ENCODE measurements at places on chromosomes 1 and 21. TPM values are rescaled to one million over a fixed set of nuclear protein-coding genes. Genes with fewer than 3 reads are reported as not detected.

DNA sequence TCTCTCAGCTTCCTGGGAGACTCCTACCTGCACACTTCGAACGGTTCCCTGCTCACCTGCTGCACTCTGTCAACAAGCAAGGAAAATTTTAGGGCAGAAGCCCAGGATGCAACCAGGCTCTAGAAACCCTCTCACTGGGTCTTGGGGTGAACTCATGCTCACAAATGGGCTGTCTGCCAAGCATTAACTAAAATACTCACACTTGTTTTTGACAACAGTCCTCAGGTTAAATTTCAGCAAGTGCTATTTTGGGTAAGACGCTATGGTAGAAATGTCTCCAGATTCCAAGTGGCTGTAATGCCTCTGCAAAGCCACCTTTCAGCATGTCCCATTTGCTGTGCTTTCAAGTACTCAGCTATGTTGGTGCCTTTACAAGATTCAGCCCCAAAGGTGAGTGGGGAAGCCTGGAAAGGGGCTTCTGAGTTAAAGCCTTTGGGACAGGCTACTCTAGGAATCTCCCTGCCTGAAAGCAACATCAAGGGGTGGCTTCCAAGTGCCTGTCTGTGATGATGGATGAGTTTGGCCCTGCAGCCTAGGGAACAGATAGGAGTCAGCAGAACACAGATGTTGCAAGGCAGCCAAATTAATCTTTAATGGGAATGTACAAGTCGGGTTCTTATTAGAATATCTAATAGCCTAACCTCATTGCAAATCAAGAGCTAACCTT lies 211.9 kb upstream of the SPAG17 start:
- no peak for DNase-seq

DNA sequence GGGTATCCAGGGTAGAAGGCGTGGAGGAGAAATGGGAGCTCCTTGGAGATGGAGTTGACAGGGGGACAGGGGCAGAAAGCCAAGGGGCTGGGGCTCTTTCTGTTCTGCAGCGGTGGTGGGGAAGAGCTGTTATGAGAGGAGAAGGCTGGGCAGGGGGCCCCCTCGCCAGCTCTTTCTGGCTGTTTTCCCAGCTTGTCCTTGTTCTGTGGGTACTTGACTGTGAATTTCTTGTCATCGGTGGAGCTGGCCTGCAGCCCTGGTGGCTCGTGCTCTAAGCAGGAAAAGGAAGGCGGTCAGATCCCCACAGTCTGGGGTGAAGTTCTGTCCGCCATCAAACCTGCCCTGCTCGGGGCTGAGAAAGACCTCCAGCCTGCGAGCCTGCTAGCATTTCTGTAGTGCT lies 7.6 kb downstream of the ZNF683 start:
- no peak for DNase-seq

DNA sequence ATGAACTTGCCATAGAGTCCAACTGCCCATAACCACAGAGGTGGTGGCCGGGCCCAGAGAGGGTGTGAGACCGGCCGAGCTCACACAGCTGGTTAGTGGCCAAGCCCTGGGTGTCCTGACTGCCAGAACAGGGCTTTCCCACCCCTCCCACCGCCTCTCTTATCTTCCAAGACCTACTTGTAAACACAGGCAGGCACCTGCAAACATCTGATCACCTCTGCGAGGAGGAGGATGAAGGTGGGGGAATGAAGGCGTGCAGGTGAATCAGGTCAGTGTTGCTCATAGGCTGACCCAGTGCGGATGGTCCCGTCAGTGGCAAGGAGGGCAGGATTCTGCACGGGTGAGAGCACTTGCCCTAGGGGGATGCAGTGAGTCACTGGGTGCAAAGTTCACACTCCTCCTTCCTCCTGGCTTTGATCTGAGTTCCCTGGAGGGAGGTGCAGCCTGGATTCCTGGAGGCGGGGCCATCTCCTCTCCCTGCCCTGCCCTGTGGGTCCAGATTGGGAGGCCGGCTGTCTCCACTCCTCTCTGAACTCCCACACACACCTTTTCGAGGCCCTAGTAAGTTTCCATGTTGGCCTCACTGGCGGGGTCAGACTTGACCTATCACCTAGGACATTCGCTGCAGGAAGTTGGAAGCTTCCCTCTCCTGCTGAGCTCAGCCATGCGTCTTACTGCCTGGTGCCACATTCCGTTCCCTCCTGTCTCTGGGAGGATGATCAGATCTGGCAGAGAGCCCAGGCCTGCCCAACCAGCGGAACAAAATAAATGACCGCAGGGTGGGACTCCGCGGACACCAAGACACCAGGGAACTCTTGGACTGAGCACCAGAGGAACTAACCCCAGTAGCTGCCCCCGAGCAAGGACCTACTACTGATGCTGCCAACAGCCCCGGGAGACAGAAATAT lies 7.3 kb downstream of the UQCRHL start:
- no peak for DNase-seq

DNA sequence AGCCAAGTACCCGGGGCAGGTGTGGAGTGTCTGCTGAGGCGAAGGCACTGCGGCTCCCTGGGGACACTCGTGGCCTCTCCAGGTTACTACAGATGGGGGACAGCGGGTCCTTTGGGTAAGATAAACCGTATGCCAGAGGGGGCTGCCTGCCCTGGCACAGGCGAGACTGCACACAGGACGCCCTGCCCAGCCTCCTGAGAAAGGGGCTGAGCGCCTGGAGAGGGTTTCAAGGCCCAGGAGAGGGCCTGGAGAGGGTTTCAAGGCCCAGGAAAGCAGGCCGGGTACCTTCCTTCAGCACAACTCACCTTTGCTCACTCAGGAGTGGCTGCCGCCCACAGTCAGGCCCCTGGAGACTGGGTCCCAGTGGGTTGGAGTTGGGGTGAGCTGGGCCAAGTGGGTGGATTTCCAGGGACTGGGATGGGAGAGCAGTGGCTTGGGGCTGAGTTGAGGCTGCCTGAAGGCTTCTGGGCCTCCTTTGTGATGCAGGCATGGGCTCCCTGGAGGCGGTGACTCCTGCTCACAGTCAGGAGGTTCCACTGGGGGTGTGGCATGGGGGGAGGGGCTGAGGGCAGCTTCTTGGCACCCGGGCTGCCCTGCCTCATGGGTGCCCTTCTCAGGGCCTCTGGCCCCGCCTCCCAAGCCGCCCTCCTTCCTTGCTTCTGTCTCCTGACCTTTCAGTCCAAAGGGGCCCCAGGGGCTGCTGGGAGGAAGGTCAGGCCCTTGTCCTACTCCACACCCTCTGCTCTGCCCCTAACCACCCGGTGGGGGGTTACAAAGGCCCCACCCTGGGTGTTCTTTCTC lies at the start of gene MMEL1:
Gene MMEL1 (minus strand): TSS at position 456 of the 801 bp plus-strand sequence. CDS start 3,532 bp downstream, outside the sequence.
- DNase-seq: no peak

DNA sequence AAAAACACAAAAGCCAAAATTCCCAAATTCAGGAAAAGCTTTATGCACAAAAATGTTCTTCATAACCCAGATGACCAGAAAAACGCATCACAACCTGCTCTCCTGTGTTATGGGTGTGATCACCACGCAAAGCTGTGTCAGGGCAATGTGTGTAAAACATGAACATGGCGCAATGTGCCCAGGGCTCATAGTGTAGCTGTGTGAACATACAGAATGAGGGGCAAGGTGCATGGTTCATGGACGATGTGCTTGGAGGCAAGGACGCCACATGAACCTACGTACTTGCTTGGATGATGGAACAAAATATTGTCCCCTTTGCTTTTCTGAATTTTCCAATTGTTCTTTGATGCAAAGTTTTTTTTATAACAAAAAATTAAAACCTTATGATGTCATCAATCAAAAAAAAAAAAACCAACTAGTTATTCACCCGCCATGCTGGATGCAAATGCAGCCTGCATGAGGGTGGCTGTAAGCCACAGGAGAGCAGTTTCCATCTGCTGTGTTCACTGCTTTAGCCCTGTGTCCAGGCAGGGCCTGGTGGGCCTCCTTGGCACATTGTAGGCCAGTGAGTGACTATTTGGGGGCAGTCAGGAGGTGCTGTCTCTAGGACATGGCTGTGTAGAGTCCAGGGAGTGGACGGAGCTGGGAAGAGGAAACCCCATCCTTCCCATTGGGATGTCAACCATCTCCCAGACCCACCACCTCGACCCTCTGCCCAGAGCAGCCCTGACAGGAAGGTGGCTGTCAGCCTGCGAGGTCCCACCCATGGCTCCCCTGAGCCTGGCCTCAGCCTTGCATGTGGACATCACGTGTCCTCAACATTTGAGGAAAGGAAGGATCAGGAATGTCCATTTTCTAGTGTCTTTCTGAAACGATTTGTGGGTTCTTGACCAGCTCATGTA lies 13.6 kb downstream of the KRTAP10-1 start:
- no peak for DNase-seq

GRCh38 chr1:181120924-181121323 lies 32.4 kb downstream of the IER5 start:
- no peak for DNase-seq

The MYBPH gene
- polyA plus RNA-seq: not detected

- no peak for DNase-seq
These were observed 2.5 kb upstream of the BMP8A start for GRCh38 chr1:39488793-39489566.

GRCh38 chr1:16067127-16067768 lies 6.2 kb downstream of the FAM131C start:
- DNase-seq: no peak

Data from BJ (cell line).